NK-92 treated with Interleukin-12 subunit alpha and Interleukin-12 subunit beta, amount 100 ng/mL, for 24 hours (cell line): ENCODE measurements at places on chromosomes 7 and 10.

DNA sequence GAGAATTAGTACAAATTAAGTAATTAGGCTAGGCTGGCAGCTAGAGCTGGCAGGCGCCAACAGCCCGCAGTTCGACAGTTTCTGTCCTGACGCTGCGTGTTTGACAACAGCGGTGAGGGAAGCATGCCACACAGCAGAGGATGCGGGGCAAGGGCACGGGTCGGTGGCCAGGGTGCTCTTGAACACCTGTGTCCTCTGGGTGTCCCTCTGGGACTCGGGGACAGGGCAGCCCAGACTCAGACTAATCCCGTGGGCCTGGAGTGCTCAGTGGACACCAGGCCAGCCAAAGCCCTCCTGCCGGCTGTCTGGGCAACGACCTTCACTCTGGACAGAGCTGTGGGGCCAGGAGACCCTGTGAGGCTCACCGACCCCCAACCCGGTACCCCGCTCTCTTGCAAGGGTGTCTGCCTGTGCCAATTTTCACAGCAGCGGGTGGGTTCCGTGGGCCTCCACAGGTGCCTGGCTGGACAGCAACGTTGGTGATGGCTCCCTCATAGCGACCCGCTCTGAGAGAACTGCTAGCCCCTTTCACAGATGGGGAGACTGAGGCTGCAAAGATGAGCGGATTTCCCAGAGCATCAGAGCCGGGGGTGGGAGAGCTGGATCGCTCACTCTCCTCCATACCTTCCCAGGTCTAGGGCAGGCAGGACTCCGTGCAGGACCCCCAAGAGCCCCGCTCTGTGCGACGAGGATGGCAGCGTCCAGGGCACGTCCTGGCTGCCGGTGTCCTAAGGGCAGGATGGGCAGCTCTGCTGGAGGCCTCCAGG, 48.5 kb downstream of the FOXL3 start:
- DNase-seq, result no peak

DNA sequence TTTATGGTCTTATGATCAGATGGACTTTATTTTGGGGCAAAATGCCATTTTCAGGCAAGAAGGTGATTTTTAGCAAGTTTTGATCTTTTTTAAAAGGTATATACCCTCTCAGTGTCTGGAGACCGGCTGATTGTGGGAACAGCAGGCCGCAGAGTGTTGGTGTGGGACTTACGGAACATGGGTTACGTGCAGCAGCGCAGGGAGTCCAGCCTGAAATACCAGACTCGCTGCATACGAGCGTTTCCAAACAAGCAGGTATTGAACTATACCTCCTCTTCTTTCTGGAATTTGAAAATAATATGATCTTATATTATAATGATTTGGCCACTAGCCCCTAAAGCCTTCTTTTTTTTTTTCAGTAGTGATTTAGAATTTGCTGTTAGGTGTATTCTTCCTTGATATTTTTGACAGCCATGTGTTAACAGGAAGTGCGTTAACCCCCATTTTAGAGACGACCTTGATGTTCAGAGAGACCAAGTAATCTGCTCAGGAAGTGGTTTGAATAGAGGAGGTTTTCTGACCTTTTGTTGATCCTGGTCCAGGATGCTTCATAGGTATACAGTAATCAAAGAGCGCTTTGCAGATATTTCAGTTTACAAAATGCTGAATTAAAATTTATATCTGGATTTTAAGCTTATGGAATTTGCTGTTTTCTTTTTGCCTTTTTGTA, 6.2 kb downstream of the BUB3 start:
- DNase-seq, result no peak

- peak; percentile 37 for DNase-seq
Observed at GRCh38 chr7:44580945-44581878, 819 bp downstream of the TMED4 start.

- no peak for DNase-seq
Observed at GRCh38 chr7:103346396-103346795, 1.0 kb upstream of the PSMC2 start.

GRCh38 chr10:49426490-49427360, 30.8 kb upstream of the DRGX start:
- no peak for DNase-seq

GRCh38 chr10:75708060-75708459, 276.6 kb downstream of the LRMDA start:
- no peak for DNase-seq

- no peak for DNase-seq
Observed at GRCh38 chr10:47159361-47160260, 140.4 kb upstream of the GDF10 start.

DNA sequence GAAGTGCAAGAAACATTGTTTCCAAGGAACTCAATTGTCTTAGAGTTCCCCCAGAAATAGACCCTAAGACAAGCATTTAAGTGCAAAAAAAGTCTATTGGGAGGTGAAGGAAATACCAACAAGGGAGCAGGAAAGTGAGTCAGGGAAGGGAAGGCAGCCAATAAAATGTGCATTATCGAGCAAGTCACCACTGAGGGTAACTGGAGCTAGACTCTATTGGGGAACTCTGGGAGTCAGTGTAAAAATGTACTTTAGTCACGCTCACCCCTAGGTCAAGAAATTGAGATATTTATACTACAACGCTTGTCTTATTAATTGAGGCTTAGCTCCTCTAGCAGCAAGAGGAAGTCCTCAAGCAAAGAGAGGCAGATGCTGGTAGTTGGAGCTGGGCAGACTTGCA, 137.7 kb downstream of the RTKN2 start:
- DNase-seq, result no peak

- DNase-seq, result no peak
Observed at GRCh38 chr7:50792342-50793119, 9.8 kb upstream of the GRB10 start.

DNA sequence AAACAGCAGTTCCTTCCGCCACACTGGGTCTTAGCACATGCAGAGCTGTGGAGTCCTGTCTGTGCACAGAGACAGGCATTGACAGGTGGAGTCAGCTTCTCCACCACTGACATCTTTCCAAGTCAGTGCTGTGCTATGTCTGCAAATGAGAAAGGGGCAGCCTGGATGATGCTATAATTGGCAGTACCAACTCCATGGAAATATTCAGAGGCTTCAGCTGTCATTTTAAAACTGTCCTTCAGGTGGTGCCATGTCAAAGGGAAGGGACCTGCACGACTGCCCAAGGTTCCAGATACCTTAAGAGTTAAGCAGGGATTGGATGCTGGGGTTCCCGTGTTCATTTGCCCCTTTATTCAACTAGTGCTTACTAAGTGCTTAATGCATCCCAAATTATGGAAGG, 258.0 kb upstream of the PRKCQ start:
- no peak for DNase-seq

- no peak for DNase-seq
Observed at GRCh38 chr7:23220690-23221305, 25.8 kb upstream of the GPNMB start.

DNA sequence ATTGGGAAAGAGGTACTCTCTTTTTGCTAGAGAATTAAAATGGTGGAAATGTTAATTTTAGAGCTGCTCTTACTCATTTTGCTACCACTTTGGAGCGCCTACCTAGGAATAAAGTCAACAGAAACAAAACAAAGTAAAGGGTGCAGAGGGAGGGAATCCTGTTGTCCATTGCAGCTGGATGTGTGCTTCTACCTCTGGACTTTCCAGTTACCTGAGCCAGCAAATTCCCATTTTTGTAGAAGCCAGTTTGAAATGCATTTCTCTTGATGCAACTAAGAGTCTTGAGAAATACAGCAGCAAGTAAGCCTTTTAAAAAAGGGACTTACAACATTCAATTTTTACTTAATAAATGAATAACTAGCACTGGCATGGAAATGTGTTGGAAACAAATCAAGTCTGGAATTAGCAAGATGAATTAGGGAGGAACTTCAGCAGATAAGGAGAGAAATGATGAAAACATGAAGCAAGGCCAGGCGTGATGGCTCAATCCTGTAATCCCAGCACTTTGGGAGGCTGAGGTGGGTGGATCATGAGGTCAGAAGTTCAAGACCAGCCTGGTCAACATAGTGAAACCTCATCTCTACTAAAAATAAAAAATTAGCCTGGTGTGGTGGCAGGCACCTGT, 113.5 kb upstream of the CTTNBP2 start:
- no peak for DNase-seq

DNA sequence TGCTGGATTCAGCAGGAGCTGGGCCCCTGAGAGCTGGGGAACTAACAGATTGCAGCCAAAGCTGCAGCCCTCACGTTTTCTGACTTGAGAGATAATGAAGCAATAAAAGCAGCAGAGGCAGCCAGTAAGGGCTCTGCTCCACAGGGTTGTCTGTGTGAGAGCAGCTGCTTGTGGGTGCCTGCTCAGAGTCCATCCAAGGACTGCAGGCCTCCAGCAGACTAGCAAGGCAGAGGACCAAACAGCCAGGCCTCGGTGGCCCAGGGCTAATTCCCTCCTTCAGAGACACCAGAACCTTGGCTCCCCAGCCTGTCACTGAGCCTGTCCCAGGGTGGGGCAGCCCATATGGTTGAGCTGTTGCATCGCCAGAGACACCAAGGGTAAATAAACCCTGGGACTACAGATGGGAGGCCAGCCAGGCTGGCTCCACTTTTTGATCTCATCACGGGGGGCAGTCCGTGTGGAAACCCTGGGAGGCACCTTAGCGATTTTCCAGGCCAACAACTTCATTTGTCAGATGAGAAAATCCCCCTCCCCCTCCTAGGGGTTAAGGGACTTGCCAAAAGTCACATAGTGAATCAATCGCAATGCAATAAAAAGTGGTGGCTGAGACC, 229.2 kb downstream of the WDR11 start:
- no peak for DNase-seq

GRCh38 chr10:72688208-72688651, 3.7 kb upstream of the MCU start:
- DNase-seq, result no peak

DNA sequence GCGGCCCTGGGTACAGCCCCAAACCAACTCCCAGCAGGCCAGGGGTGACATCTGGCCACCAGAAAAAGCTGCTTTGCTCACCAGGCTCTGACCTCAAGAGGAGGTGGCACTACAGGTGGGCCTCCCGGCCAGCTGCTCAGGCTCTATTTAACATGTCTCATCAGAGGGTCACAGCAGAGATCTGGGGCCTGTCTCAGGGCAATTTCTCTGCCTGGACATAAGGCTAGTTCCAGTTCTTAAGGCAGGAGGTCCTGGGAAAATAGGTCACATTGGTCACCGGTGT, 88.6 kb downstream of the GFRA1 start:
- no peak for DNase-seq

- no peak for DNase-seq
Observed at GRCh38 chr10:121179006-121179405, 327.8 kb downstream of the WDR11 start.

GRCh38 chr10:34089253-34089652, 725.8 kb downstream of the PARD3 start:
- no peak for DNase-seq

GRCh38 chr7:117669818-117670217, 190.0 kb downstream of the CFTR start:
- no peak for DNase-seq

GRCh38 chr10:75358835-75359421, 42.6 kb downstream of the ZNF503 start:
- no peak for DNase-seq

GRCh38 chr10:93468461-93469213, 13.5 kb downstream of the MYOF start:
- no peak for DNase-seq

DNA sequence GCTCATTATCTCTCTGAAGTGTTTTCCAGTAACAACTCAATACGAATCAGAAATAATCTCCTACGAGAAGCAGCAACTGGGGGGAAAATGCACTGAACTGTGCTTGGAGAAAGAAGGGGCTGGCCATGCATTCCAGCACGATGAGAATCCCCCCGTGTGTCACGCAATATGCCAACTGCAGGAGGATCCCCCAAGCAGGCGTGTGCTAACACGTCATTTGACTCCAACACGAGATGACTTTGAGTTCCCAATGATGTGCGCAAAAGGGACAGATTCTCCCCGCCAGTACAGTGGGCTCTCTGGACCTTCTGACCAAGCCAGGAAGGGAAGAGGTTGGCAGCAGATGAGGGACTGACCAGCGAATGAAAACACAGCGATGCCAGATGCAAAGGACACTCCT, 105.5 kb downstream of the KCNMA1 start:
- no peak for DNase-seq

- DNase-seq, result no peak
Observed at GRCh38 chr10:100730725-100731406, 14.5 kb upstream of the PAX2 start.

GRCh38 chr7:112556633-112557032, 75.8 kb downstream of the LSMEM1 start:
- DNase-seq, result peak; percentile 21

- no peak for DNase-seq
Observed at GRCh38 chr7:101969997-101970585, 152.7 kb downstream of the CUX1 start.

GRCh38 chr10:3666525-3667302, 118.3 kb downstream of the KLF6 start:
- DNase-seq, result no peak

- DNase-seq, result no peak
Observed at GRCh38 chr10:7647062-7647664, 19.6 kb downstream of the ITIH5 start.

DNA sequence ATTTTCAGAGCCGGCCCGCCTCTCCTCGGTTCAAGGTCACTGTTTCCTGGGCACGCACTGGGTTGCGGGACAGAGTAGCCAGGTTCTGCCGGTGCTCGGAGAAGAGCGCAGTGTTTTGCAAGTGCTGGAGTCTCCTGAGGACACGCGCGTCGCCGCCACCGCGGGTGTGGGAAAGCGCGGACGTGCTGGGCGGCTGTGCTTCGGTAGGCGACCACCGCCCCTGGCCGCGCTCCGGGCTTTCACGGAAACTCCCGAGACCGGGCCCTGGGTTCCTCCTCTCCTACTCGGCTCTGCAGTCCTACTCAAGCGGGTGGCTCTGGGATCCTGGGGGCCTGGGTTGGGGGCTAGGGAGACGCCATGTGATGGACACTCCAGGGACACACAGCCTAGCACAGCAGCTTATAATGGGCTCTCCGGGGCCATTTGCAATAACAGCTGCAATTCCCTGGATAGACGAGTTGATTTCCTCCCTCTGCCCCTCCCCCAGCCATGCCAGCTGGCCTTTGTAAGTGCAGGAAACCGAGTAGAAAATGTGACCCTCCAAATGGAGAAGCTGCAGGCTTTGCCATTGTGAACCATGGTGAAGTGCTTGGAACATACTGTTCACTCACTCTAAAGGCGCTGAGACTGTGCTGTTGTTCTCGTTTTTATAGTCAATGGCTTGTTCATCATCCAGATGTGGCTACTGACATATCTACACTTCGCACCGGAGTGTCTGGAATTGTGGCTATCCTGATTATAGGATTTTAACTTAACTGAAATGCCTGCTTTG, 2.1 kb downstream of the FRAT1 start:
- no peak for DNase-seq

GRCh38 chr10:127973791-127974311, 66.9 kb downstream of the PTPRE start:
- DNase-seq, result no peak

DNA sequence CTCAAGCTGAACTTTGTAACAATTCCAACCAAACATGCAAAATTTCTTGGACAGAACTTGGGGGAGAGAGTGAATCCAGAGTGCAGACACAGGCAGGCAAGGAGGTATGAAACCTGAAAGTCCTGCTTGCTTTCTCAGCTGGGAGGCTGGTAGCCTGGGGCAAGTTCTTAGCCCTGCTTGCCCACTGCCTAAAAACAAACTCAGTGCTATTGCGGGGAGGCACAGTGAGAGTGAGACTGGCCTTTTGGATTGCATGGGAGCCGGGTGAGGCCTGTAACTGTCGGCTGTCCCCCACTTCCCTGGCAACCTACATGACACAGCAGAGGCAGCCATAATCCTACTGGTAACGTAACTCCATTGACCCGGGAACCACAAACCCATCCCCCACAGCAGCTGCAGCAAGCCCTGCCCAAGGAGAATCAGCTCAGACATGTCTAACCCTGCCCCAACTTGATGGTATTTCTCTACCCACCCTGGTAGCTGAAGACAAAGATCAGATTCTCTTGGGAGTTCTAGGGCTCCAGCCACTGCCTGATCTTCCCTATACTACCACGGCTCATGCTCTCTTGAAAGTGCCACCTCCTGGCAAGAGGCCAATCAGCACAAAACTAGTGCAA, 663.6 kb downstream of the GRM8 start:
- no peak for DNase-seq
